ENCODE measurements at places on chromosomes 11 and 22.
A peak's percentile ranks its signal among the peaks of the same experiment; 100 is the strongest.

GRCh38 chr11:3101921-3102640 is 44.9 kb upstream of the CARS1 start:
- DNase-seq = no peak

DNA sequence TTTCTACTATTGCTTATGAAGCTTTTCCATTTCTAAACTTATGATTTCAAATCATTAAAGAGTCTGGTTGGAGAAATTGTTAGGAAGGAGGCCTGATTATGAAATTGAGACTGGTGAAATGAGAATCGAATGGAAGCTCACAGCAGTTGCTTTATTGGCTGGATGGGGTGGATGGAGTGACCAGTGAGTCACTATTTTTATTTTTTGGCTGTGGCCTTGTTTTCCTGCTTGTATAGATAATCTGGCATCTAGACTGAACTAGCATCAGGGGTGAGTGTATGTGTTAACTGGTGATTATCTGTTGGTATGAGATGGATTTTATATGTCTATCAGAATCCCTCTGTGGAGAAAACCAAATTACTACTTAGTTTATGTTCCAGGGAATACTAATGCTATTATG is 36.2 kb downstream of the UVRAG start:
- no peak for DNase-seq

DNA sequence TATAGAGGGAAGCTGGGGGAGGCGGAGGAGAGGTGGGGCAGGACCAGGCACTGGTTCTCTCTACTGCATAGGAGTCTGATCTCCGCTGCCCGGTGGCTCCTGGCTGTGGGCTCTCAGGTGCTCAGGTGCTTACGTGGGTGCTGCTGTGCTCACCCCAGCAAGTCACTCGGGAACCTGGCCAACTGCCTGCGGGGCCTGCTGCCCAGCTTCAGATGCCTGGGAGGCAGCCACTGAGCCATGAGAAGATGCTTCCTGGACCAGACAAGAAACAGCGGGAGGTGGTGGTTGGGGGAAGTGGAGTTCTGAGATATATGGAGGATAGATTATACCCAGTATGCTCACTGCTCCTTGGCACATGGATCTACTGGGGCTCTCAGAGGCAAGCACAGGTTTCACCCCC is 1303.4 kb downstream of the TBC1D22A start:
- DNase-seq = no peak

DNA sequence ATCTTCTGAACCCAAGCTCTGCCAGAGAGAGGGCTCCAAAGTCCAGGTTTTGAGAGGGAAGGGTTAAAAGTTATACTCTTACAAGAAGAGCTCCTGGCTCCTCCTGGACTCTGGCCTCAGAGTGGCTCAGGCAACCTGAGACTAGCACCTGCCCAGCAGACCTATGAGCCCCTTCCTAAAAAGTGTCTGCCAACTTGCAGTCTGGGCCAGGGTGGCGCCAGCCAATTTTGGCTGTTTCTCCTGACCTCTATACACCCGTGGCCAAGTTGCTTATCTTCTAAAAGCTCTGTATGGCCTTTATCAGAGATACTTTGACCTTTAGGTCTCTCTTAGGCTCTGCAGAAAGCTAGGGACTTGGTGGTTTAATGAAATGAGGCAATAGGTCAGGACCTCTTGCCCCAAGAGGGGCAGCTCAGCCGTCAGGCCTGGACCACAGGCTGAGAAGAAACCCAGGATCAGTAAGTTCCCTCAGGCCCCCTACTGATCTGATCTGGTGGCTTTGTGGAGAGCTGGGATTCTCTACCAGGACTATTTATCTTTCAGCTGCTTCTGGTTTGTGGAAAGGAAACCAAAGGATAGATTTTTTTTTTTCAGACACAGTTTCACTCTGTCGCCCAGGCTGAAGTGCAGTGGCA is 10.3 kb upstream of the UCP3 start:
- peak; percentile 32 for DNase-seq

DNA sequence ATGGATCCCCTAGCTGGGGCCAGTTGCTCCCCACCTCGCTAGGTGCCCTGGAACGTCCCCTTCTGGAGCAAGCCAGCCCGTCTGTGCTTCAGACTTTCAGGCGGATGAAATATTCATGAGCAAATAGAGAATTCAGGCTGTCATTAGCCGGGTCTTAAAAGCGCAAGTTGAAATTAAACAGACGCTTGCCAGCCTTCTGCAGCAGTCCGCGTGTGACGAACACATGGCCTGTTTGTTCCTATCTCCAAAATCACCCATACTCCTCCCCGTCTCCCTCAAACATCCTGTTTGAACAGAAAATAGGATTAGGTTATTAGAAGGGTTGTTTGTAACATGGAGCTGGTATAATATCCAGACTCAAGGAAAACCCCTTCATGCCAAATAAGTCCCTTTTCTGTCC is 38.7 kb downstream of the MYO18B start:
- no peak for DNase-seq

DNA sequence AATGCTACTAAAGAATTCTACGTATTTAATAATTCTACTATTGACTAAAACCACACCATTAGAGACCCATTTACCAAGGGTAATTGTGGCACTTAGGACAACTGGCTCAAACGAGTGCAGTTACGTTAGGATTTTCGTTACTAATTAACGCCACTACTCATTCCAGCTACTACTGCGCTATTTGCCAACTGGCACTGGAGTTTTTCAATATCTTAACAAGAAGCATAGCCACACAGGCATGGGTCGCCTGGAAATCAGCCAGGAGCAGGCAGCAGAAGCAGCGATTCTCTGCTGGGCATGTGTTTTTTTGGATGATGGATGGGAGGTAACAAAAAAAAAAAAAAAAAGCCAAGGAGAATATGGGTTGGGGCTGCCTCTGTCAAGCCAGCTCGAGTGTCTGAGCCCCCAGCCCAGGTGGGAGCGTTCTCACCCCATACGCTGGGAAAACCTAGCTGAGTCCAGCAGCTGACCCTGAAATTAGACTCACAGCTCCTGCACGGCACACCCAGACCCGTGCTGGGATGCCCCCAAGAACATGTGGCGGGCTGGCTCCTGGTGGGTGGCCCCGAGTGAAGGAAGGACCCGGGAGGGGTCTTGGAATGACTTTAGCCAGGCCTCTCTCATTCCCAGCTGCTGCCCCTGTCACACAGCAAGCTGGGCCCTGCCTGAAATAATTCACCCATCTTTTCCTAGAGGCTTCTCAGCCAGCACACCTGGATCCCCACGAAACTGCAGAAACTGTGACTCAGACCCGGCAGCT is 214.0 kb downstream of the BRD1 start:
- DNase-seq = no peak

- DNase-seq = no peak
Measured at GRCh38 chr11:133955081-133955891, 1.5 kb downstream of the IGSF9B start.

- DNase-seq = no peak
Measured at GRCh38 chr11:111454561-111455192, 57.5 kb downstream of the BTG4 start.

- no peak for DNase-seq
Measured at GRCh38 chr11:128517451-128518230, 69.7 kb downstream of the ETS1 start.

GRCh38 chr11:112983887-112984286 is 22.7 kb downstream of the NCAM1 start:
- DNase-seq = no peak

DNA sequence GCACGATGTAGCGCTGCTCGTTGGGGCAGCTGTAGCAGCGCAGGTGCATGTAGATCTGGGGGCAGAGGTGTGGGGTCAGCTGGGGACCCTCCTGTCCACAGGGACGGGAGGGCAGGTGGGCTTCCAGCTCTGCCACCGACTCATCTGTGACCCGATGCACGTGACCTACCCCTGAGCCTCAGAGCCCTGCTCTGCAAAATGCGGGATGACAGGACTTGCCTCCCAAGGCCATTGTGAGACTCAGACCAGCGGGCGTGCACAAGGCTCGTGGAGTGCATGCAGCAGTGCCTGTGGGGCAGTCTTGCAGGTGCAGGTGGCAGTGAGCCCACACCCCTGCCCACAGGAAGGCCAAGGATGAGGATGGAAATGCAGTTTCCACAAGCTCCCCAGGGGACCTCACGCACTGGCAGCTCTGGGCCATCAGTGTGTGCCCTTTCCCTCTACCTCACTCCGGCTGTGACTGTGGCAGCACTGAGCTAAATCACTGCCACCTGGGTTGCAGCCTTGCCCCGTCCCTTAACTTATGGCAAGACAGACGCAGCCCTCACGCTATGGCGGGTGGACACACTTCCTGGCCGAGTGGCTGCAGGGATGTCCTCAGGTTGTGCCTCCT is 26.7 kb downstream of the TMEM184B start:
- no peak for DNase-seq

GRCh38 chr11:2775083-2775625 is 75.4 kb upstream of the KCNQ1OT1 start:
- DNase-seq = no peak

- DNase-seq = no peak
Measured at GRCh38 chr22:36377022-36377631, 10.6 kb downstream of the MYH9 start.

GRCh38 chr11:12990162-12990480 is 19.0 kb upstream of the RASSF10 start:
- no peak for DNase-seq

- no peak for DNase-seq
Measured at GRCh38 chr11:121872356-121872755, 243.7 kb downstream of the BLID start.

- no peak for DNase-seq
Measured at GRCh38 chr11:124276081-124276480, 19.9 kb downstream of the OR8G5 start.

DNA sequence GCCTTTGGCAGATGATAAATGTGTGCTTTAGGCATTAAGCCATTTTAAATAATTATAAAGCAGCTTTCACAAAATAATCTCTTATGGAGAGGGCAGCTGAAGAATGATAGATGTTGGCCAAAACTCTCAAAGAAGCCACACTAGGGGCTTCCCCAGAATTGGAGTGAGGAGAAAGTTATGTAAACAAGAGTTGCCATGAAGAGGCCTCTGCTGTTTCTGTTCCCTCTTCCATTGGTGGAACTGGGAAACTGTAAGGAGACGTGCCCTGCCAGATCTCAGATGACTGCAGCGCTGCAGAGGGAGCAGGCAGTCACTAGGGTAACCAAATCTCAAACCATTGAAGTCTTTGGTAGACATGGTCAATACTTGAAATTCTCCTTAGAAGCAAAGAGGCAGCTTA is 19.4 kb upstream of the APLP2 start:
- DNase-seq = no peak

GRCh38 chr11:67541198-67541597 is 18.0 kb upstream of the CABP2 start:
- DNase-seq = no peak

DNA sequence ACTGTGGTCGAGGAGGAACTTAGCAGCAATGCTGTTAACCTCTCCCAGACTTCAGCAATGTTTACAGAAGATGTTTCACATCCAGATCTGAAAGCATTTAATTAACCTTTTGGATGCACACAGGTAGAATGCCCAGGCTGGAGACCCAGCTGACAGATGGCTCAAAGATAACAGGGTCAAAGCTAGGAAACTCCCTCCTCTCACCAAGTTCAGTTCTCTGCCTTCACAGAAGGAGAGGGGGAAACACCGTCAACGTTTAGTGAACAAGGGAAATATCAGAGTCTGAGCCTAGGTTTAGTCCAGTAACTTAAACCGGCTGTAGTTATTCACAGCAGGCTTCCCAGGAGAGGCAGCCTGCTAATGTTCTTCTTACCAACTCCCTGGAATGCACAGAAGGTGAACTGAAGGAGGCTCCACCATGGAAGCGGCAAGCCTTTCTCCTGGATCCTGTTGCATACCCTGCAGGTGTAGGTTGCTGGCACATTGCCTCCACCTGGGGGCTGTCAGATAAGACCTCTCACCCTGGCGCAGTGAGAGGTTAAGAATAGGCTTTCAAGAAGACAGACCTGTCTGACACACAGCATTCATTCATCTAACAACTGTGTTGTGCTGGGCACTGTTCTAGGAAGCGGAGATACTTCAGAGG is 23.5 kb upstream of the ANKK1 start:
- no peak for DNase-seq

- DNase-seq = no peak
Measured at GRCh38 chr22:30290342-30291057, 1.2 kb upstream of the CASTOR1 start.

GRCh38 chr11:22577854-22578253 is 47.8 kb downstream of the FANCF start:
- DNase-seq = no peak

DNA sequence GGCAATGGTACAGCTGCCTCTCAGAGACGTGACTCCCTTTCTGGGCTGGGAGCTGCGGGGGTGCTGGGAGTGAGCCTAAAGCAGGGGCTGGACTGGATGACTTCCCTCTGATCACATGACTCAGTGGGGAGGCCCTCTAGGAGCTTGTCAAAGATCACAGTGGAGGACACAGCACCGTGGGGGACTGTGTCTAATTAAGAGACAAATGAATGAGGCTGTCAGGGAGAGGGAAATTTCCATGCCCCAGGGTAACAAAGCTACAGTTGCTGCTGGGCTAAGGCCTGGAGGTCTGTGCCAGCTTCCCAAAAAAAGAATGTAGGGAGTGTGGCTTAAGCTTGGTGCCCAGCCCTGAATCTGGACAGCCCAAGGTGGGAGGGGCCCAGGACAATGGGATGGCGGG is 262.8 kb upstream of the PLET1 start:
- DNase-seq = no peak

- no peak for DNase-seq
Measured at GRCh38 chr11:11973361-11973800, 35.0 kb downstream of the DKK3 start.

DNA sequence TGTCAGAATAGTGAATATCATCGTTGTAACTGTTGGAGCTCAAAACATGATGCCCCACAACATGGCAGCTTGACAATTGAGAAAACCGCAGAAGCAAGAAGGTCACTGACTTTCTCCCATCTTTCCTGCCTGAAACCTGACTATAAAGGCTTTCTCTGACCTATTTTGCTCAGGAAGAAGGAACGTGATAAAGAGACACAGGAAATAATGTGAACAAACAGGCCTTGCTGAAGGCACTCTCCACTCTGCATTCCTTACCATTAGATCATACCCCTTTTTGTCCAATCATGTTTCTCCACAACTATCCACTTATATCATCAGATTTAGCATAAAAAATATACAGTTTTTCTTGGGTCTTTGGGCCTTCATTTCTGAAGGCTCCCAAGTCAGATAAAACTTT is 916.8 kb downstream of the METTL15 start:
- DNase-seq = no peak

GRCh38 chr22:49395617-49396016 is 432.1 kb downstream of the BRD1 start:
- DNase-seq = no peak

GRCh38 chr11:18320617-18321016 is 1.3 kb downstream of the HPS5 start:
- DNase-seq = no peak

DNA sequence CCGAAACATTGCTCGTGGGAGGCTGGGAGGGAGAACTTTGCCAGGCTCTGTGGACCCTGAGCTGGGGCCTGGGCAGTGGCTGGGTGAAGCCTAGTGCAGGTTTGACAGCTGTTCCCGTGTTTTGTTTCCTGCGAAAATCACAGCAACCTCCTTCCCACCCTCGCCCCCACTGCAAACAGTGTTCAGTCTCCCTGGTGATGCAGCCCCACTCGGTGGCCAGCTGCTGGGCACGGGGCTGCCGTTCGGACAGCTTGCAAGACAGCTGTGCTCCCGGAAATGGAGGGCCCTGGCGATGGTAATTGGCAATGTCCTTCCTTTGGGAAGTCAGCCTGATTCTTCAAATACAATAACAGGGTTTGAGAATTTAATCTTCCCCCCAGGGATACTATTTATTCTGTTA is 10.4 kb upstream of the GAL start:
- no peak for DNase-seq

Data from hematopoietic multipotent progenitor cell treated with erythropoietin and hydrocortisone succinate and interleukin-3 and kit ligand, for 17 days (in vitro differentiated cells).